ENCODE measurements at places on chromosomes 2 and 18.

DNA sequence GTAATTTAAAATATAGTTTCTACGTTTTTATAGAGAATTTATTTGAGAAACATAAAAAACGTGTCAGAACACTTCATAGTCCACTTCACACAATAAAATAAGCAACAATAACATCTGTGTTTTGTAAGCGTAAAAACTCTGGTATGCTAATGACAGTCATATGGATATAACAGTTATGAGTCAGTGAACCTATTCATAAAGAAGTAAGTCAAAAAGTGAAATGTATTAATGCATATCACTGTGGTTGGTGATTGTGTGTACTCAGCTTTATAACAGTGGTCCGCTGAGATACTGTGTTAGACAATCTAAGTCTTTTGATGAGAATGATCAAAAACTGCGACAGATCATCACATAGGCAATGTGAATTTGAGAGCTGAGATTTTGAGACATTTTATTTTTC, 153.2 kb downstream of the WDR7 start:
- DNase-seq: no peak

DNA sequence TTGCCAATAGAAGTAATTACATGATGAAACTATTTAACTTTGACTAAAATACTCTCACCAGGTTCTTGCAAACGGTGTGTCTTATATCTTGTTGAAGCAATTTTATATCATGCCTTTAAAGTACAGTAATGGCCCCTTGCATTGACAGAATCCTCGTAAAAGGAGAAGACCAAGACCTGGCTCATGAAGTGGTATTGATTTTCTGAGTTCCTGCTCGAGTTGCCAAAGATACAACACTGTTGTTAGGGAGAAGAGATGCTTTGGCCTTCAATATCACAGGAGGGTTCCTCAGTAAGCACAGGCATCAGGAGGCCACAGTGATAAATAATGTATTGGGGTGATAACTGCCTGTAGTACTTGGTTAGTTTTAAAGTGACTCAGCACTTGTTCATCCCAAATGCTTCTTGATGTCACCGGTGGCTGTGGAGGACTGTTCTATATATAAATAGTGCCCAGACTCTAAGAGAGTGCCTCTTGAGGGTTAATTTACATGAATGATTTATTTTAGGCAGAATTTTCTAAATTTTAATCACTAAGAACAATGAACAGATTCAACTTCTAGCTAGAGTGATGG, 571.7 kb upstream of the FANCL start:
- DNase-seq: no peak

GRCh38 chr2:84894758-84895520, 10.5 kb upstream of the TMSB10 start:
- DNase-seq: no peak

DNA sequence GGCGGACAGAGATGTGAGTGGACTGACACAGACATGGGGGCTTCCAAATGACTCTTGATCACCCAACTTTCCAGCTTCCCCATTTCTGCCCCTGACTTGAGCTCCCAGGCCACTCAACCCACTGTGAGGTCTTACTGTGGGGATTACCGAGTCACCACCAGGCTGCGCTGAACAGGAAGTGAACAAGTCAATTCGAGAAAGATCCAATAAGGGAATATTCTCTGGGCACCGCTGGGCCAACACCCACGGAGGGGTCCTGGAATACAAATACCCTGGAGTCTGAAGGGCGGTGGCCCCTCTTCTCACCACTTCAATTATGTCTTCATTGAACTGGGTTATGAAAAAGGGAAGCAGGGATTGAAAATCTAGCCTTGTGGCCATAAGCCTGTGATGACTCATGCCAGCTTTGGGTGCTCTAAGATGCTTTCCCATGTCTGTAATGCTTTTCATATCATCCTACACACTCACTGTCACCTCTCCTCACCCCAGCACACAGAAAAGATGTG, 37.7 kb downstream of the BCL11A start:
- DNase-seq: no peak

DNA sequence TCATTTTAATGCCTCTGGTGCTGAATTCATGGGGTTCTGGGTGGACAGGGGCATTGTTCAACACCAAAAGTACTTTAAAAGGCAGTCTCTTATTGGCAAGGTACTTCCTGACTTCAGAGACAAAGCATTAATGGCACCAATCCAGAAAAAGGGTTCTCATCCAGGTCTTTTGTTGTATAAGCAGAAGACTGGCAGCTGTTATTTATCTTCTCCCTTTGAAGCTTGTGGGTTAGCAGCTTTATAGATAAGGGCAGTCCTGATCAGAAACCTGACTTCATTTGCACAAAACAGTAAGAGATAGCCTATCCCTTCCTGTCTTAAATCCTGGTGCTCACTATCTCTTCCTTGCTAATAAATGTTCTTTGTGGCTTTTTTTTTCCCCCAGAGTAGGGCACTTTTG, 68.8 kb downstream of the VPS54 start:
- no peak for DNase-seq

- DNase-seq: no peak
Observed at GRCh38 chr18:9786631-9787030, 78.5 kb downstream of the RAB31 start.

- DNase-seq: no peak
Observed at GRCh38 chr2:232534940-232535651, 4.4 kb upstream of the CHRNG start.

DNA sequence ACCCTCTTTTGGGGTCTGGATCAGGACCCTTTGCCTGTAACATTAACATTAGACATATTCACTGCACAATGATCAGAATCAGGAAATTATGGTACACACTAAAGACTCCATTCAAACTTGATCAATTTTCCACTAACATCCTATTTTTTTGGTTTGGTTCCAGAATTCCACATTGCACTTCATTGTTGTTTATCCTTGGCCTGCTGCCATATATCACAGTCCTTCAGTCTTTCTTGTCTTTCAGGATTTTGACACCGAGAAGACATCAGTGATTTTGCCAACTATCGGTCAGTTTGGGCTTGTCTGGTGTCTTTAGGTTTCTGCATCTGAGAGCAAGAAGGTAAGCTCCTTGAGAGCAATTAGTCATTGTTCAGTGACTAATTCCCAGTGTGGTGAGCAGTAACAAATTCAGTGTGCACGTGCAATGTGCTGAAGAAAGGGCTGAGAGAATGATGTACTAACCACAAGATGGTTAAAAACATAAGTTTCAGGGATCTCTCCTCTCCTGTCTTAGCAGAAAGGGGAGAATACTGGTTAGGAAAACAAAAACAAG, 23.5 kb downstream of the MARCHF4 start:
- DNase-seq: no peak

DNA sequence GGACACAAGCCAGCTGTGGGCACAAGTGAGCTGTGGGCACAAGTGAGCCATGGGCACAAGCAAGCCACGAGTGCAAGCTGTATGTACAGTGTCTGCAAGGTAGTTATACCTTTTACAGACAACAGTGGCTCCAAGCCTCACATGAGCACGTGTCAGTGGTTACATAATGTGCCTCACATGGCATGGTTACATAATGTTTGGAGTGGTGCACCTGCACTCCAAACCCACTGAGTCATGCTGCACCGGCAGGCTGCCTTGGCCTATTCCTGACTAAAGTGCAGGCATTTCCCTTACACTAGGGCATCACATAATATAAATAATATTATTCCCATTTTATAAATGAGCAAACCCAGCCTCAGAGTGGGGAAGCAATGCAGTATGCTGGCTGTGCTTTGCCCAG, 62.6 kb downstream of the MARCO start:
- no peak for DNase-seq

GRCh38 chr2:70121627-70122372, 34.5 kb downstream of the PCBP1 start:
- no peak for DNase-seq

DNA sequence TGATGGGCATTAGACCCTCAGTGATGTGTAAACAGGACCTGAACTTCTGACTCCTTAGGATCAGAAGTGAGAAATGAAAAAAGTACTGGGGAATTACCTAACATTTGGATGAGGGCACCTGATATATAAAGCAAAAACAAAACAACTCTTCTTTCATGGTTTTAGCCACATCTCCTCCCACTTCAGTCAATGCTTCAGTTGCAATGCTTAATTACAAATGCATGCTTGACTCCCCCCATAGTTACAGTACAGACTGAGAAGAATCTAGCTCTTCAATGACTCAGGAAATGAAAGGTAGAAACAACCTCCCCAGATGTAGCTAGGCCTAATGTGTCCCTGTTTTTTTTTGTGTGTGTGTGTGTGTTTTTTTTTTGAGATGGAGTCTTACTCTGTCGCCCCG, 276.8 kb upstream of the POU3F3 start:
- no peak for DNase-seq

DNA sequence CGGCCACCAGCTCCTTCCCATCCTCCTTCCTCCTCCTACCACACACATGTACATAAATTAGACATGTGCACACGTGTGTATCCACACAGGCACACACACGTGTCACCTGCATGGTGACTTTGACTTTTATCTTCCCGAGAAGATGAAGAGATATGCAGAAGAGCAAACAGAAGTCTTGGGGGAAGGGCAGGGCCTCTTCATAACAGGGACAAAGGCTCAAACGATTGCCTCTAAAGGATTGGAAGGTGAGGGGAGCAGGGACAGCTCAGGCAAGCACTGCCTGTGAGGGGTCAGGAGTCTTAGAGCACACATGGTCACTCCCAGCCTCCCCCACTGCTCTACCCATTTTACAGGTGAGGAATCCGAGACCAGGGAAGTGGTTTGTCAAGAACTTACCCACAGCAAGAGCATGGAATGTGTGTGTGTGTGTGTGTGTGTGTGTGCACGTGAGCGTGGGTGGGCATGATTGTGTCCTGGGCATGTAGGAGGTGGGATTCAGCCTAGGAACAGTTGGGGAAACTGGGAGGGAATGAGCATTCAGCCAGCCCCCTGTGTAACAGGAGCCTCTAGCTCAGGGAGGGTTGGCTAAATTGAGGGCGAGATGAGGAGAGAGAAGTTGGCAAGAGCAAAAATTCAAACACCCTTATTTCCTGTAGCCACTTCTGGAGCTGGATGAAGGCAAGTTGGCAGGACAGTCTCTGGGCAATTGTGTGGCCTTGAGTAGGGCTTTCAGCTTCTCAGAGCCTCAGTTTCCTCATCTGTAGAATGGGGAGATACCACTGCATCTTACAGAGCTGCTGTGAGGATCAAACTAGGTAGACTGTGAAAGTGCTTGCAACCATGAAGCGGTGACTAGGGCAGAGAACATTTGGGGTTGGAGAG, 24.2 kb downstream of the CIB4 start:
- no peak for DNase-seq

- no peak for DNase-seq
Observed at GRCh38 chr2:51484605-51485004, 452.7 kb upstream of the NRXN1 start.

GRCh38 chr2:63000801-63001200, 49.8 kb upstream of the OTX1 start:
- DNase-seq: no peak

- DNase-seq: no peak
Observed at GRCh38 chr2:236252602-236253001, 11.6 kb downstream of the ASB18 start.

- no peak for DNase-seq
Observed at GRCh38 chr2:186771850-186772463, 77.0 kb downstream of the ZSWIM2 start.

GRCh38 chr2:227394401-227394800, 6.7 kb upstream of the SCYGR1 start:
- no peak for DNase-seq

DNA sequence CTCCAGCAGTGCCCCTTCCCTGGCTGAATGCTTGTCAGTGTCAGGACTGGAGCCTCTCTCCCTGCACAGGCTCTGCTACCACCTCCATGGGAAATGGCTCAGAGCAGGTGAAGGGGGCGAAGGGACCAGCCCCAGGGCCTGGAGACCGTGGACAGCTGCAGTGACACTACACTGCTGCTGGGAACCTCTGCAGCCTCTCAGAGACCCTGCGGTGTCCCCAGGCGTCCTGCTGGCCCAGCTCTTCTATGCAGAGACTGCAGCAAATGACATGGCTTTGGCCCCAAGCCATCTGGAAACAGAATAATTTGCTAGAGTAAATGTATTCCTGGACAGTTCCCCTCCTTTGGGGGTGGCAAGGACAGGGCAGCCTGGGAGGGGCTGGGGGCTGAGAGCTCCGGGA, 53.2 kb downstream of the CIB4 start:
- DNase-seq: no peak
